ENCODE measurements at places on chromosomes 11 and 22. TPM values are rescaled to one million over a fixed set of nuclear protein-coding genes. Genes with fewer than 3 reads are reported as not detected.

MPPED2 gene
- total RNA-seq, result not detected

WT1 gene
- 46.6 TPM for total RNA-seq

RAG2 gene
- not detected for total RNA-seq

KCNE3 gene
- 0.18 TPM for total RNA-seq

PRODH gene
- total RNA-seq, result not detected

GGTLC2 gene
- total RNA-seq, result not detected

P2RX3 gene
- total RNA-seq, result not detected

C11orf97 gene
- not detected for total RNA-seq

C11orf42 gene
- not detected for total RNA-seq

ZNF214 gene
- 2.9 TPM for total RNA-seq

- DNase-seq, result no peak
These were observed 120.9 kb upstream of the PLET1 start for GRCh38 chr11:112381578-112381977.

- DNase-seq, result no peak
These were observed 1024.0 kb upstream of the CNTN5 start for GRCh38 chr11:97996762-97997161.

DNA sequence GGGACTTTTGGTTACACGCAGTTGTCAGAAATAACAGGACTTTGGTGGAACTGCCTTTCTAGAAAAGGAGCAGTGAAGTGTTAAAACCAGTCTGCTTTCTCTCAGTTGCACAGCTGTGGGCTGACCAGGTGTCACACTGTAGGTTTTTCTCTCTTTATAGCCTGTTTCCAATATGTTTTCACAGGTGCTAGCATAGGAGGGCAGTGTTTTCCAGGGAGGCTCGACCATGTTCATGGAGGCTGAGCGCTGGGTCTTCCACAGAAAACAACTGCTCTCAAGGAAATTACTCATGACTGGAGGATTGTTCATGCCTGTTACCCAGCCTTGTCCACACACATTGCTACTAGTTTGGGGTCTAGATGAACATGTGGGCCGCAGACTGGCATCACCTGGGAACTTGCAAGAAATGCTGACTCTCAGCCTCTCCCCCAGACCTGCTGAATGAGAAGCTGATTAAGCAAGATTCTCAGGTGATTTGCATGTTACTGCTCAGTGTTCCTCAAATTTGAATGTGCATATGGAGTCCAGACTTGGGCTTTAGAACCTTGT, 157.7 kb downstream of the MAML2 start:
- DNase-seq, result no peak

DNA sequence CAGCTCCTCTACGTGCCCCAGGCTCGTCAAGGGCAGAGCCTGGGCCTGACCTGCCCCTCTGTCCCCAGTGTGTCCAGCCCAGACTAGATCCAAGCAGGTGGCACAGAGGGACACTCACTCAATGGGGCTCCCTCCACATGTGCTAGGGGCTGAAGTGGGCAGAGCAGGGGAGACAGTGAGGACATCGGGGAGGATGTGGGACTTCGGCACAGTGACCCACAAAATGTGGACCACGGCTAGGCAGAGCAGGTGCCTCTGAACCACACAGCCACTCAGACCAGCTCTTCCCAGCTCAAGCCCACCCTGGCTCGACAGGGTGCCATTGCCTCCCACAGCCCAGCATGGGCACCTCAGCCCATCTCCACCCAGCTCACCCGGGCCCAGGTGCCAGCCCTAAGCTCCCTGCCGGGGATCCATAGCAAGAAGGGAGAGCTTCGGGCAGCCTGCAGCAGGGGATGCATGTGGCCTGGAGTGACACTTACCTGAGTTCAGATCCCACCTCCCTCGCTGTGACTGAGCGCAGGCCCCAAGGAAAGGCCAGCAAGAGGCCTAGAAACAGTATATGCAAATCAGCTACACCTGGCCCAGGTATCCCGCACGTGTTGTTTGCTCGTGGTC, 46.9 kb upstream of the RTL6 start:
- no peak for DNase-seq

GRCh38 chr11:65121447-65121864, 478 bp downstream of the FAU start:
- no peak for DNase-seq

- DNase-seq, result no peak
These were observed at the start of gene TEX54 for GRCh38 chr11:62832336-62833234. Gene TEX54 (minus strand): TSS chr11:62832841.

GRCh38 chr22:23831781-23832180, 7.0 kb downstream of the DERL3 start:
- DNase-seq, result no peak

DNA sequence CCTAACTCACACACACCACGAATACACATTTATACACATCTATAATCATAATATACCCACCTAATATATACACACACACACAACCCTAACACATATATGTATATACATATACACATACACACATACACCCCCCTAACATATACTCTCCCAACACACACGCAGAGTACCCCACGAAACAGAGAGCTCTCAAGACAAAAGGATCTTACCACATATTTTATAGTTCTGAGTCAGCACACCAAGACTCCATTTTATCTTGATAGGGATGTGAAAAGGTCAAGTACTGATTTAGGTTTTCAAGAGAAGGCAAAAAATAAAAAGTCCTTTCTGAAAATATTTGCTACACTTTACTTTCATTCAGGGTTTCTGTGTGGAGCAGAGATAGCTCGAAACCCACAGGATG, 1207.2 kb downstream of the LRRC4C start:
- no peak for DNase-seq

DNA sequence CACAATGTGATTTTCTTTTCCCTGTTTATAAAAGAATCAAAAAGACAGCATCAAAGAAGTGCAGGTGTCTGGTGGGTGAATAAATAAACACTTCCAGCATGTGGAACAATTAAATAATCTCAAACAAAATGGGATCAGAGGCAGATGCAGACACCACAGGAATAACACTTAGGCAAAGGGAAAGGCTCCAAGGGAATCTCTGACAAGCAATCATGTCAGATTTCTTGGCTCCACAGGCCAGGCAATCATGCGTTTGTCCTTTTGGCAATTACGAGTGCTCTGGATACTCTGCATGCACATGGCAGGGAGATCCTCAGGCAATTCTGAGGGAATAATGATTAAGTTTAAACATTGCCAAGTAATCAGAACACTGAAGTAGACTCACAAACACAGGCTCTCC, 403.5 kb upstream of the LUZP2 start:
- no peak for DNase-seq

- DNase-seq, result peak; percentile 16
These were observed 963.4 kb upstream of the CCDC90B start for GRCh38 chr11:84249344-84250135.

- peak; percentile 44 for DNase-seq
These were observed 43.6 kb upstream of the POU2AF1 start for GRCh38 chr11:111422494-111423249.

- DNase-seq, result no peak
These were observed 4.3 kb downstream of the TOB2 start for GRCh38 chr22:41442240-41442792.

- peak; percentile 72 for DNase-seq
These were observed 85.0 kb downstream of the SERGEF start for GRCh38 chr11:17927681-17928343.

DNA sequence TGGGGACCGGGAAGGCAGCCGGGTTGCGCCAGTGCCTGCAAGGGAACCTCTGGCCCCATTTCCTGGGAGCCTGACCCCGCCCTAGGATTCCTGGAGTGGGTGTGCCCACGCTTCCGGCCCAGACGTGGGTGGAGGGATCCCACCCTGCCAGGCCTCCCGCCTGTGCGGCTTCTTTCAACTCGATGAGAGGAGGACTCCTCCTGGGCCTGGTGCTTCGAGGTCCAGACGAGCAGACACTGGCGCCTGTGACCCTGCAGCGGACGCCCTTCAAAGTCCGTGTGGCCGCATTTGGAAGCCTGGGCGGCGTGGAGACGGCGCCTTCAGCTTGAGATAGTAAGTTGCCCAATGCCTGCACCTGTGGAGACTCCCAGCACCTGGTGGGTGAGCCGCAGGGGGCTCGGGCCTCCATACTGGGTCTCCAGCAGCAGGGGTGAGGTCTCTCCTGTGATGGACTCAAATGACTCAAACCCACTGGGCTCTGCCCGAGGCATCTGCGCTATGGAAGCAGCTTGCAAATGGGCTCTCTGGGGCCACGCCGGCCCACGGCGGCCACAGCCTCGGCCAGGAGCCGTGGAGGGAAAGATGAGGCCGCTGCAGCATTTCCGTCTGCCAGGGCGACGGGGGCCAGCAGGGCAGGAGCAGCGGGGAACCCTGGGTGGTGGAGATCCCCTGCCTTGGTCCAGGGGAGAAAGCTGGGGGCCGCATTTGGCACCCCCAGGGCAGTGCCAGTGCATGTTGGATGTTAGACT, 64.3 kb upstream of the PPARA start:
- DNase-seq, result peak; percentile 87

All from fibroblast of the aortic adventitia (primary cell).